OCI-M1 (cell line): ENCODE measurements at places on chromosomes 3 and 15.

GRCh38 chr3:43855674-43856299 lies 165.0 kb downstream of the ABHD5 start:
- peak; percentile 80 for DNase-seq

GRCh38 chr15:40266828-40267304 lies 16.0 kb downstream of the ANKRD63 start:
- peak; percentile 11 for DNase-seq

DNA sequence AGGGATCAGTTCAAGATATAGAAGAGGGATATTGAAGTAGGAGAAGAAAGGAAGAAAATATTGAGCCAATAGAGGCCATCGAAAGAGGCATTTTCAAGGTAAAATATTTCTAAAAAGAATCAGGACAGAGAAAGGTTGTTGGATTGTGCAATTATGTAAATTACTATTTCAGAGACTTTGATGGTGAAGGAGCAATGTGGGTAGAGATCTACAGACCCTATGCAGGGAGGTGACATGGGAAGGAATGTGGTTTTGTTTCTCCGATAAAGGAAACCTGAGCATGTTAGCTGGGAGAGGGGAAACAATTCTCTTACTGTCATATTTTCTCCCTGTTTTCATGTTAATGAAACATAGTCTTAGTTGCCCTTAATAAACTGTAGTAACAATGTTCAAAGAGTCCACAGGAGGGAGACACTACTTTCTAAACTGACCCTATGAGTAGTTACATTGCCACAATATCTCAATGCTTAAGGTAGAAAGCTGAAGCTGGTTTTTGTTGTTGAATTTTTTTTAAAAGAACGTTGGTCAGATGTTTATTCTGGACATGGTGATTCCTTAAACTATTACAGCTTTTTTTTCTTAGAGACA lies 133.3 kb downstream of the GRM7 start:
- DNase-seq, result peak; percentile 53

- peak; percentile 57 for DNase-seq
Observed at GRCh38 chr3:186162221-186162620, 53.3 kb upstream of the ETV5 start.

GRCh38 chr15:52066842-52067544 lies 45.6 kb downstream of the BCL2L10 start:
- DNase-seq, result no peak

- peak; percentile 37 for DNase-seq
Observed at GRCh38 chr3:24069045-24069444, 124.0 kb downstream of the NR1D2 start.

DNA sequence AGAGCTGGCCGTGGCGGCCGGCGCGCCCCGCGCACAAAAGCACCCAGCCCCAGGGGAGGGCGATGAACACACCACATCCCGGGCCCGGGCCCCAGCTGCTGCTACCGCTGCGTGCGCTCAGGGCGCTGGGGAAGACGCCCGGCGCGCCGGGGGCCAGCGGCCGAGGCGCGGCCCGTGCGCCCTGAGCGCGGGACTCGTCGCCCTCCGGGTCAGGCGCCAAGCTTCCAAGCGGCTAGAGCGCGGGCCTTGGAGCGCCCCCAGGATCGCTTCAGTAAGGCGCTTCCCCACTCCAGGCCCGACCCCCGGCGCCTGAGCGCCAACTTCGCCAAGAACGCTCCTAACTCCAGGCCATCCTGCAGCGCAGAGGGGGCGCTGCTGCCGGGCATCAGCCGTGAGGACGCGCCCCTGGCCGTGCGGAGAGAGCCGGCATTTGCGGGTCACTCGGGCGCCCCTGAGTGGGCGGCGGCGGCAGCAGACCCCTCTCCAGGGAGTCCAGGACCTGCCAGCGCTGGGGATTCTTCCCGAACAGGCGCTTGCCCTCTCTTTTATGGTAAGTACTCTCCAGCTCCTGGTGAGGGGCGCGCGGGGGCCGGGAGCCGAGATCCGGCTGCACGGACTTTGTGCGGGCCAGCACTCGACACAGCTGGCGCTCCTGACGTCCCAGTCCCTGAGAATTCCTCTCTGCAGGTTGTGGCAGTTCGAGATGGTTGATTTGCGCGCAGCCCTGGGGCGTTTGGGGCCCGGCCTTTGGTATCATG lies 475 bp downstream of the SPSB4 start:
- DNase-seq, result no peak

GRCh38 chr3:155184011-155184410 lies 103.9 kb downstream of the MME start:
- peak; percentile 74 for DNase-seq

DNA sequence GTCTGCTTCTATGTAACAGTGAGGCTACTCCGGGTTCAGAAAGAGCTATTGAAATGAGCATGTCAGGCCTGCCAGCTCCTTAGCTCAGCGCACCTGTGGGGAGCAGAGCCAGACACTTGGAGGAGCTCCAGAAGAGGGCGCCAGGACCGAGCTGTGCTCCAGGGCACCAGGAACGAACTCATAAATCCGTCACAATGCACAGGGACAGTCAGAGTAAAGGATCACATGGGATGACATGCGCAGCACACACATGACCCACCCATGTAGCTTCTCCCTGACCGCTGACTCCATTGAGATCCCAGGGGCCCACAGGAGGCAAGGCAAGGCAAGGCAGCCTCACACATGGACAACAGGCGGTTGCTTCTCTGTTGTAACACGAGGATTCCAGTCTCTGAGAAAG lies 26.0 kb upstream of the GNB5 start:
- DNase-seq, result no peak

GRCh38 chr3:169203631-169204550 lies 459.6 kb downstream of the MECOM start:
- no peak for DNase-seq

DNA sequence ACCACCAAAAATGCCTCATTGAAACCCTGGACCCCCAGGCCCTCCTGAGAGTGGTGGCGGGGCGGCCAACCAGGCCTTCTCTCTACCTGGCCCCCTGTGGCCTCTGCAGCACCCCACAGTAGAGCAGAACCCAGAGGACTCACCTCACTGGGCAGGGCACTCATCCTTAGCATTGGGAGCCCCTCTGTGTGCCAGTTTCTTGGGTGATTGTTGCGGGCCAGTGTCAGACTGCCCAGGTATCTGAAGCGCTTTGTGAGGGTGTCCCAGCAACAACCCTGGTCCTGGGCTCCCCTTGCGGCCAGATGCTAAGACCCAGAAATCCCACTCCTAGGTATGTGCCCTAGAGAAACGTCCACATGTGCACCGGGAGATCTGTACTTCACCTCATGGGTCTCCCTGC lies 20.7 kb upstream of the MRPS22 start:
- no peak for DNase-seq

GRCh38 chr3:191236646-191237045 lies 37.6 kb downstream of the OSTN start:
- DNase-seq, result no peak

DNA sequence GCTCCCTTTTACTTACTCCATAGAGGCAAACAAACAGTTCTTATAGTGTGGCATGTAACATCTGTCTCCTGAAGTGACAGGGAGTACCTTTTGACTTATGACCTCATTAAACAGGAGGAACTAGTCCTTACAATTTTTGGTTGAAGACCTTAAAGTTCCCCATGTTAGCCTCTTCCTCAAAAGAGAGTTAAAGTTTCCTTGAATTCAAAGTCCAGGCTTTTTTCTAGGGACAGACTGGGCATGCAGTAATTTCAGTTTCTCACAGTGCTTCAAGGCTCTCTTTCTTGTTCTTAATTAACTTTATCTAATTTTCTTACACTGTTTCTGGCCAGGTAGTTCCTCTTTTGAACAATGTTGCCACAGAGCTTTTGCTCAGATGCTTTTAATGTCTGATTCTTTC lies 12.1 kb downstream of the GOLM2 start:
- peak; percentile 65 for DNase-seq

GRCh38 chr15:77329202-77329601 lies 90.7 kb downstream of the PEAK1 start:
- DNase-seq, result no peak

- no peak for DNase-seq
Observed at GRCh38 chr15:65222891-65223290, 11.6 kb upstream of the CILP start.

- DNase-seq, result peak; percentile 68
Observed at GRCh38 chr3:143974271-143975238, 2.9 kb downstream of the DIPK2A start.

DNA sequence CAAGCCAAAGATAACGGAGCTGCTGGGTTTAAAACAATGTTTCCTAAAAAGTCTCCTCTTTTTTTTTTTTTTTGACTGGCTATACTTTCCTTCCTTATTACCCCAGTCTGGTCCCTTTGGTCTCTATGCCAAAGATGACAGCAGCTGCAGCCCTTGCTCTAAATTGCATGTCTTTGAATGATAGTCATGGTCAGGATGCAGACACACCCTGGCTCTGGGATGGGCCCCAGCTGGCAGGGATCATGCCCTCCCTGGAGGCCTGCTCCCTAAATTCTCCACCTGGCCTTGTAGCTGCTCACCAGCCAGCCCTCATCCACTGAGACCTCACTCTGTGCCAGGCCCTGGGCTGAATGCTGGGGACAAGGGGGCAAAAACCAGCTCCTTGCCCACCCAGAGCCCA lies 95.8 kb downstream of the MESD start:
- no peak for DNase-seq

DNA sequence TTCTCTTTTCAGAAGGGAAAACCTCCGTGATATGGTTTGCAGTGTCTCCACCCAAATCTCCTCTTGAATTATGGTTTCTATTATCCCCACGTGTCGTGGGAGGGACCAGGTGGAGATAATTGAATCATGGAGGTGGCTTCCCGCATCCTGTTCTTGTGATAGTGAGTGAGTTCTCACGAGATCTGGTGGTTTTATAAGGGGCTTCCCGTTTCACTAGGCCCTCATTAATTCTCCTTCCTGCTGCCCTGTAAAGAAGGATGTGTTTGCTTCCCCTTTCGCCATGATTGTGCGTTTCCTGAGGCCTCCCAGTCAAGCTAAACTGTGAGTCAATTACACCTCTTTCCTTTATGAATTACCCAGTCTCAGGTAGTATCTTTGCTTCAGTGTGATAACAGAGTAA lies 692.7 kb upstream of the GRM7 start:
- peak; percentile 70 for DNase-seq
